ENCODE measurements at places on chromosomes 12 and 14.
A peak's percentile ranks its signal among the peaks of the same experiment; 100 is the strongest.

- no peak for DNase-seq
These were observed 2.8 kb upstream of the ITGA5 start for GRCh38 chr12:54421879-54422250.

- DNase-seq, result no peak
These were observed 1.7 kb upstream of the TMEM229B start for GRCh38 chr14:67490196-67490595.

- no peak for DNase-seq
These were observed 5.2 kb downstream of the MPHOSPH9 start for GRCh38 chr12:123227581-123228258.

- DNase-seq, result no peak
These were observed 2.2 kb upstream of the TSFM start for GRCh38 chr12:57780284-57780897.

- peak; percentile 91 for DNase-seq
These were observed 100.3 kb downstream of the LIN7A start for GRCh38 chr12:80837342-80837978.

GRCh38 chr14:59363531-59364226 lies 101.5 kb downstream of the GPR135 start:
- no peak for DNase-seq

DNA sequence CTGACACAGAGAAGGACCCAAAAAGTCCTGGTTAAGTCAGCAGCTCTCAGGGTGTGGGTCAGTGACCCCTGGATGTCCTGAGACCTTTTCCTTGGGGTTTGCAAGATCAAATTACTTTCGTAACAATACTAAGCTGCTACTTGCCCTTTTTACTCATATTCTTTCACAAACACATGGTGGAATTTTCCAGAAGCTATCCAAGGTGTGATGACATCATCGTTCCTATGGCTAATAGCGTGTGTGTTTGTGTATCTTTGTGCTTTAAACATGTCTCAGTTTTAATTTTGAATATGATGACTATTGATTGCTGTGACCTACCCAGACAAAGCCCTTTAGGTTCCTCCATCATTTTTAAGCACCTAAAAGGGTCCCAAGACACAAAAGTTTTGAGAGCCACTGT lies 176.2 kb downstream of the PHETA1 start:
- no peak for DNase-seq
